ENCODE measurements at places on chromosomes 7 and 10.

- DNase-seq, result no peak
These were observed 7.2 kb downstream of the TNS3 start for GRCh38 chr7:47574482-47575329.

DNA sequence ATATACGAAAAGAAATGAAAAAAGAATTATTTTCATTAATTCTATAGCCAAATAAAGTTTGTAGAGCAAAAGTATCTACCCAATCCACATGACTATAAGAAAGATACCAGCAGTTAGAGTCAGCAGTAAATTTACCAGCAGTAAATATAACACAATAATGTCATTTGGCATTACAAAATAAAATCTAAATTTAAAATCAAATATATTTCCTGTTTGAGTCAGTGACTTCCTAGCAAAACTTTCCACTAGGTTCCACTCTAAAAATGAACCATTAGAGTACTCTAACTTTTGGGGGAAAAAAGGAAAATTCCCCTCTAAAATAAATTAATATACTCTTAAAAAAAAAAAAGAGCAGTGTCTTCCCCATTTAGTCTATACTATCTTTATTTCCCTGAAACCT lies 144.8 kb downstream of the CPEB3 start:
- no peak for DNase-seq

- DNase-seq, result no peak
These were observed 473.3 kb downstream of the LRMDA start for GRCh38 chr10:75904499-75905283.

- no peak for DNase-seq
These were observed 112.2 kb downstream of the CRPPA start for GRCh38 chr7:16309129-16309528.

DNA sequence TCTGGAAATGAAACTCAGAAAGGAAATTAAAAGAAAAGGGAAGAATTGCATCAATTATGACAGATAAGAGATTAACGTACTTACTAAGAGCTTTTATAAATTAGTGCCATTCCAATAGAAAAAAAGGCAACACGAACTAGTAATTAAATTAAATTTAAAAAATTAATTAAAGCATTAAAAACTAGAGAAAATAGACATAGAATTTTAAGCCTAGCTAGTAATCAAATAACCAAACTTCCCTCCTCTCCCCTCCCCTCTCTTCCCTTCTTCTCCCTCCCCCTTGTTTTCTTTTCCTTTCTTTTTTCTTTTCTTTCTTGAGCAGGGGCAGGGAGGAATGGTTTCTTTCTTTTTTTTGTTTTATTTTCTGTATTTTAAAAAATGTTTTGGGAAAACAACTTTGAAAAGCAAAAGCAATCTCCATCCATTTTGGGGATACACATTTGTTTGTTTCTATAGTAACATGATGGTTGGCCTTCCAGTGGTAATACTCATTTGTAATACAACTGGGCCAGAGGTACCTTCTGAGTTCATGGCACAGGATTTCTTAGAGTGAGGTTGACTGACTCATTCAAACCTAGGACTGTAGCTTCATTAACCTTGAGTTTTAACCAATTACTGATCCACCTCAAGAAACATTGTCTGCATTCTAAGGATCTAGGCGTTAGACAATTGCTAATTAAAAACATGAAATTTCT lies 132.6 kb downstream of the ST7 start:
- DNase-seq, result no peak

- no peak for DNase-seq
These were observed 88.7 kb upstream of the NRP1 start for GRCh38 chr10:33423154-33423529.

GRCh38 chr7:111517549-111517951 lies 44.7 kb downstream of the IMMP2L start:
- no peak for DNase-seq

GRCh38 chr7:79257959-79258358 lies 195.5 kb downstream of the MAGI2 start:
- no peak for DNase-seq

DNA sequence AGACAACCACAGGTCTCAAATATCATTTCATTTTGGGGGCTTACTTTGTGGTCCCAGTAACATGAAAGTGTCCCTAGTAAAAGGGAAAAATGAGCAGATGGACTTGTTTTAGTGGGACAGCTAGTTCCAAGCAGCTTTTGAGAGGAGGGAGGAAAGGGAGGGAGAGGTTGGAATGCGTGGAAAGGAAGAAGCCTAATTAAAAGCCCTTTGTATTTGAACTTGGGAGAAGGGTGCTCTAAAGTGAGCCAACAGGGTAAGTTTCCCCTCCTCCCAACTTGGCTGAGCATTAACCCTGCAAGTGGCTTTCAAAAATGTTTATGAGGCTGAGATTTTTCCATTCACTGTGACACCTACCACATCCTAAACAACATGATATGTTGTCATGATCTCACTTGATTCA lies 38.8 kb upstream of the LYZL1 start:
- no peak for DNase-seq

DNA sequence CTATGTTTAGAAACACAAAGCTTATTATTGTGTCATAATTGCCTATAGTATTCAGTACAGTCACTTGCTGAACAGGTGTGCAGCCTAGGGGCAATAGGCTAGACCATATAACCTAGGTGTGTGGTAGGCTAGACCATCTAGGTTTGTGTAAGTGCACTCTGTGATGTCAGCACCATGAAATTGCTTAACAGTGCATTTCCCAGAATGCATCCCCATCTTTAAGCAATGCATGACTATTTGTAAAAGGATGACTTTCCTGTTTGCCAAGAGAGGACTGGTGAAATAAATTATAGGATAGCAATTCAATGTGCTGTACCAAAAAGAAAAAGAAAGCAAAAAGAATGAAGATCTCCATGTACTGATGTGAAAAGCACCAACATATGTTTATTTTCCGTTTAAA lies 288.7 kb upstream of the AUTS2 start:
- DNase-seq, result no peak

- peak; percentile 94 for DNase-seq
These were observed 595.9 kb upstream of the AUTS2 start for GRCh38 chr7:69002416-69002815.

- peak; percentile 34 for DNase-seq
These were observed 4.0 kb upstream of the RBM28 start for GRCh38 chr7:128347647-128348097.

GRCh38 chr7:15753887-15754579 lies 67.5 kb upstream of the MEOX2 start:
- peak; percentile 8 for DNase-seq

DNA sequence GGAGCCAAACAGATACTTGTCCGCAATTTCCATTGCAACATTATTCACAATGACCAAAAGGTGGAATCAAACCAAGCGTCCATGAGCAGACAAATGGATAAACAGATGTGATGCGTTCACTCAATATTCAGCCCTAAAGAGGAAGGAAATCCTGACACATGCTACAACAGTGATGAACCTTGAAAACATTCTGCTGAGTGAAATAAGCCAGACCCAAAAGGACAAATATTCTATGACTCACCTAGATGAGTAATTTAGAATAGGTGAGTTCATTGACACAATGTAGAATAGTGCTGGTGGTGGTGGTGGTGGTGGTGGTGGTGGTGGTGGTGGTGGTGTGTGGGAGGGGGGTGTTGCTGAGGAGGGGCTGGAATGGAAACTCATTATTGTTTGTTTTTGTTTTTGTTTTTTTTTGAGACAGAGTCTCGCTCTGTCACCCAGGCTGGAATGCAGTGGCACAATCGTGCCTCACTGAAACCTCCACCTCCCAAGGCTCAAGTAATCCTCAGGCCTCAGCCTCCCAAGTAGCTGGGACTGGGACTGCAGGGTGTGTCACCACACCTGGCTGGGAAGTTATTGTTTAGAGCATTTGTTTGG lies 28.6 kb downstream of the SMKR1 start:
- peak; percentile 68 for DNase-seq

DNA sequence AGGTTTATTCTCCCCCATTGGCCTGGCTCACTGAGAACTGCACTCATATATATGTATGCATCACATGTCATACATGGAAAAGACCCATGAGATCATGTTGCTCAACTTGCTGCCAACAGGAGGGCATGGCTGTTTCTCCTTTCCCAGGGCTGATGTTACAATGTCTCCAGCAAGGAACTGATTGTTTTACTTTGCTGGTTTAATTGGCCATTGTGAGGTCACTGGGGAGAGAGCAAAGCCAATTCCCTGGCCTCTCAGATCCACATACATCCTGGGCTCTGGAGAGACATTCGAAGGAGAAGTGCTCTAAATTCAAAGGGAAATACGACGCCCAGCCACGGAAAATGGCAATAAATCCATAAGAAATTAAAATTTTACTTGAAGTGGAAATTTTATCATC lies 287.8 kb downstream of the WDR11 start:
- no peak for DNase-seq

DNA sequence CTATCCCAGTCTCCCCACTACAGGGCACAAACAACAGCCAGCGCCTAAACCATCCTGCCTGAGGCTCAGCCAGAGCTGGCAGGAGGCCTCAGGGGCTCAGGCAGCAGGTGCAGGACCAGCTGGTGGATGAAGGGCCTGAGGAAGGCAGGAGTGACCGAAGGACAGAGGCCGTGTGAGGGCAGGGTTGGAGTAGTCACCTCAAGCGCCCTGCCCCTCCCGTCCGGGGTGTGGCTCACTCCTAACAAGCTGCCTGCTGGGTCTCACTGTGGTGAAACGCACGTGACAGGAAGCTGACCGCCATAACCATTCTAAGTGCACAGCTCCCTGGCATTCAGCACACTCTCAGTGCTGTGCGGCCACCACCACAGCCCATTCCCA lies 281.1 kb downstream of the ELFN1 start:
- peak; percentile 98 for DNase-seq

- DNase-seq, result peak; percentile 35
These were observed 70.9 kb downstream of the GCC1 start for GRCh38 chr7:127514499-127514898.

GRCh38 chr7:101550641-101551541 lies 78.2 kb downstream of the MYL10 start:
- no peak for DNase-seq

DNA sequence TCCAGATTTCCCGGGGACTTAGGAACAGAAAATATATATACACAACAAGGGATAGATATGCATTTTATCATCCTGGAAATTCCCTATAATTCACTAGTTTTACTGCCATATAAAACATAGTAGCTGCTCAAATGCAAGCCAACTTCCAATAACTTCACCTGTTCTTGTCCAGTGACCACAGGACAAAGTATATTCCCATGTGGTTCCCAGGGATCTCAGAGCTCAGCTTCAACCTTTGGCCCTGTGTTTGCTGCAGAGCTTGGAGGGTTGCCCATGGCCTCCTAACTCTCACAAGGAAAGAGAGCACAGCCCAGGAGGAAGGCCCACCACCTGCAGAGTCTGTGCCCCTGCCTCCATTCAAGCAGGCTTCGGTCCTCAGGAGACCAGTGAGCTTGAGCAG lies 4.5 kb upstream of the DRGX start:
- DNase-seq, result no peak

DNA sequence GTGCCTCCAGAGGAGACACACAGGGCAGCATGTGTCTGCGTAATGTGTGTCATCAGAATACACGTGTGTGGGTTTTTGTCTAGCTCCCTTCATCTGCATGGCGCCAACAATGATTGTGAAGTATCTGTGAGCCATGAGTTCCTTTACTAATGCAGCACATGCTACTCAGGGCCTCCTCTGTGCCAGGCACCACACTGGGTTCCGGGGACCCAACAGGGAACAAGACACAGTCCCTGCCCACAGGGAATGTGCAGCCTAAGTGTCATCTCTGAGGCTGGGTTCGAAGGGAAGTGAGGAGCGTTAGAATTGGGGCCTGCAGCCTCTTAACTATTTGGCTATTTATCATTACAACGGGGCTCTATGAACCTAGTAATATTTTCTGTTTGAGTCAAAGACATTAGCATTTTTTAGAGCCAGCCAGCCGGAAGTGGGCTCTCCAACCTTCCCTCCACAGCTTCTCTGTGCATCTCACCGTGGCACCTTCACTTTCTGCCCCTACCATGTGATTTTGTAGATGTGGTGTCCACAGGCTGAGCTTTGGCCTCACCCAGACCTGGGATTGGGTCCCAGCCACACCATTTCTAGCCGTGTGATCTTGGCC lies 43.9 kb upstream of the SRGN start:
- no peak for DNase-seq

DNA sequence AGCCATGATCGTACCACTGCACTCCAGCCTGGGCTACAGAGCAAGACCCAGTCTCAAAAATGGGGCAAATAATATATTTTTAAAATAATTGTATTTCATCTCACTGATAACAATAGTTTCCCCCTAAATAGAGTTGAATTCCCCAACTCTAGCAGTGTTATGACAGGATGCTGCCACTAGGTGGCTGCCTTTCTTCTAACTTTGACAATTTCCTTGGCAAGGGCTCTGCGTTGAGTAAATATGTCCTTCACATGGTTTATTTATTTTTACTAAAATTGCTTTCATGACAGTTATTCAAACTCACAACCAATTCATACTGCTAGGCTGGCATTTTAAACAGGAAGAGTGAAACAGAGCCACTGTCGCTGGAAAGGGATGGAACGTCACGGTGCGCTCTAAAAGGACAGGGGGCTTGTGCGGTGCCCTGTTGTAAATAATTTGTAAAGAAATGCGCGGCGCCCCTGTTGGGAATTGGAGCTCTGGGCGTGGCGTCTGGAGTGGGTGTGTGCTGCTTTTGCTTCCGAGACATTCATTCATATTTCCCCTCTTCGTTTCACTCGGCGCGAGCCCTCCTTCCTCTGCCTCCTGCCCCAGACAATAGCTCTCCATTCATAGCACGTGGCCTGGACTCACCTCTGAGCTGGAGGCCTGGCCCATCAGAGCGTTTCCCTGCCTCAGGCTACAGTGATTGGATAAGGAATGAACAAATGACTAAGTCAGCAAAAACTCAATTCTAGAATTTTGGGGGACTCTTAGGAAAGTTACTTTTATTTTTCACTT lies 20.5 kb upstream of the PITRM1 start:
- DNase-seq, result peak; percentile 54

DNA sequence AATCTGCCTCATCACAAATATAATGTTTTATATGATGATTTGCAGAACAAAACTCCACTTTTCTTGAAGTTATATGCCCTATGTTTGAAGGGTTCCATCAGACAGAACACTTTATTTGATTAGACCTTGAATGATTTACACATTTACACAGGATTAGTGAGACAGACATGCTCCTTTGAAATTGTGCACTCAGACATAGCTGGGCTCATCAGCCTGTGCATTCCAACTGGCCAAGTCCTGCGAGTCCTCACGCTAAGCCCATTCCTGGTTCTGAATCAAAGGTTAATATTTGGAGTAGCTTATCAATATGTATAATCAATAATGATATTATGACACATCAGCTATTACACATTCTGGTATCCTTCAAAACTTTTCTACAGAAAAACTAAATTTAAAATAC lies 173.6 kb downstream of the MBL2 start:
- DNase-seq, result no peak

- DNase-seq, result no peak
These were observed 17.5 kb upstream of the TEX36 start for GRCh38 chr10:125700355-125700911.

DNA sequence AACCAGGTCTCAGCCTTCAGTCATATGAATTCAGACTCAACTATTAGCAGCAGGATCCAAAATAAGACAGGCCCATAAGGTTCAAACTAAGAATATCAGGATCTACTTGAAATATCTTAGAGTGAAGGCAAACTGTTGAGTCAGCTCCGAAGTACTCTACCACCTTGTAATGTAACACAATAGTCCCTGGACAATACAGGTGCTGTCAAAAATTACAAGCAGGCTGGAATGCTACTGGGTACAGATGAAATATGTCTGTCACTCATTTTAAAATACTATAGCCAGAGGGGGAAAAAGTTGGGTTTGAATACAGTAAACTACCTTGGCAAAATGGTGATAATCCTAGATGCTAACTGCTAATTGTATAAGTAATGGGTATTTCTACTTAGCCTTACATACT lies 6.8 kb downstream of the PAXIP1 start:
- no peak for DNase-seq
